ENCODE measurements at places on chromosomes 5 and 9.

DNA sequence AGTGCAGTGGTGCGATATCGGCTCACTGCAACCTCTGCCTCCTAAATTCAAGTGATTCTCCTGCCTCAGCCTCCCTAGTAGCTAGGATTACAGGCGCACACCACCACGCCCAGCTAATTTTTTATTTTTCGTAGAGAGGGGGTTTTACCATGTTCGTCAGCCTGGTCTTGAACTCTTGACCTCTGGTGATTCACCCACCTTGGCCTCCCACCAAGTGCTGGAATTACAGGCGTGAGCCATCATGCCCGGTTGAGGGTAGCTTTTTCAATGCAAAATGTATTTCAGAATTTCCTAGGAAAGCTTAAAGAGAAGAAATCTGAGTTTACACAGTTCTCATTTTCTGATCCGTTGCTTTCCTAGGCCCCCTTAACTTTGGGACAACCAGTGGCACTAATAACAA, 15.7 kb downstream of the BDP1 start:
- no peak for DNase-seq

GRCh38 chr5:110590187-110590586, 136.3 kb downstream of the TMEM232 start:
- no peak for DNase-seq

GRCh38 chr5:173727839-173728778, 111.7 kb upstream of the BOD1 start:
- DNase-seq: no peak

GRCh38 chr9:33750307-33750838, 45.0 kb upstream of the PRSS3 start:
- no peak for DNase-seq

DNA sequence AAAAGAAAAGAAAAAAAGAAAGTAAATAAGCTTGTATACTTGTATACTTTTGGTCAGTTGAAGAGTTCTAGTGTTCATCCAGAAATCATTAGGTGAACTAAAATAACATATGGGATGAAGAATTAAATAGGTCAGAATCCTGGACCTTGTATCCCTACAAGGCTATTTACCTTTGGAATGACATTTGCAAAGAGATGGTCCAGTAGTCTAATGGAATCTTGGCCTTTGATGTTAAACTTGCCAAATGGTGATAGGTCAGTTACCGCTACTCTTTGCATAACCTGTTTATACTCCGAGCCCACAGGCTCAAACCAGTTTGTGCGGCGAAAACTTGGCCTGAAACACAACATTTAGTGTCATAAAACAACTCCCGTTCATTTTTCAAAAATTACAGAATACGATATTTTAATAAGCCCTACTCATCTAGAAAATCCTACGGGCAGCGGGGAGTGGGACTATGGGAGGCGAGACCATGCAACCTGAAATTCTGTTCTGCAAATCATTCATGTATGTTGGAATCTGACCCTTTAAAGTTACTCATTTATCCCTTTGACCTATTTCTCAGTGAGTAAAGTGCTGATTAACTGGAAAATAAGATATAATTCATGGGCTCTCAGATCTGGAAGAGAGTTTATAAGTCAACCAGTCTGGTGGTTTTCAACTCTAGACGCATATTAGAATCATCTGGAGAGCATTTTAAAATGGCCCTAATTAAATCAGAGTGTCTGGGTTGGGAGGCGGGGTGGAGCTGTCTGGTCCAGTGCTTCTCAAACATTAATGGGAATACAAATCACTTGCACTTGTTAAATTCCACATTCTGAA, 38.6 kb downstream of the DMGDH start:
- no peak for DNase-seq

DNA sequence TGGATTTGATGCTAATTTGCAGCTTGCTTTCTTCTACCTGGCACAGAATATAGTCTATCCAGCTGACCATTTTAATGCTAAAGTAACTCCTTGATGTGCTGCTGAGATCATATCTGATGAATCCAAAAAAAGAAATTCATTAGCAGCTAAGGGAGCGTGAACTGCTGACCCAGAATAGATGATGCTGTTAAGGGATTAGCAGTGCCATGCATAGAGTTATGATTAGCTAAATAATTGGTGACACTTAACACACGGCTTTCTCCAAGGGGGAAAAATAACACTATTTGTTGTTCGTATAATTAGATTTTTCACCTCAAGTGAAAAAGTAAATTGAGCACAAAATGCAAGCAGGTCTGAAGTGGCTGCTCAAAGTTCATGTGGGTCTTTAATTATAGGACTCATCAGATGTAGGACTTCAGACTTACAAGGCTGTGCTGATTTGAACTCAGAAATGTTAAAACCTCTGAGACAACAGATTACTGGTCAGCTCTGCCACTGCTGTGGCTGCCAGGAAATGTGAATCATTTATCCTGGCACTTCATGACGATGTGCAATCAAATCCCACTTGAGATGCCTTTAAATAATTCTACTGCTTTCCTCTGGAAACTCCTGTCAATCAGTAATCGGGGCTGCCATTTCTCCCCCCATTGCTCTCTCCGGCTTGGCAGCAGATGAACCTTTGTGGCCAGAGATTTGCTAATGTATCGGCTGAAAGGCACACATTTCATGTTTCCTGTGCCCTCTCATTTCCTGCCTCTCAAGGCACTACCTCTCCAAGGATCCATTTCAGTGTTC, 291.6 kb upstream of the C9orf72 start:
- no peak for DNase-seq

- DNase-seq: no peak
Measured at GRCh38 chr9:134562146-134562849, 79.3 kb upstream of the COL5A1 start.

DNA sequence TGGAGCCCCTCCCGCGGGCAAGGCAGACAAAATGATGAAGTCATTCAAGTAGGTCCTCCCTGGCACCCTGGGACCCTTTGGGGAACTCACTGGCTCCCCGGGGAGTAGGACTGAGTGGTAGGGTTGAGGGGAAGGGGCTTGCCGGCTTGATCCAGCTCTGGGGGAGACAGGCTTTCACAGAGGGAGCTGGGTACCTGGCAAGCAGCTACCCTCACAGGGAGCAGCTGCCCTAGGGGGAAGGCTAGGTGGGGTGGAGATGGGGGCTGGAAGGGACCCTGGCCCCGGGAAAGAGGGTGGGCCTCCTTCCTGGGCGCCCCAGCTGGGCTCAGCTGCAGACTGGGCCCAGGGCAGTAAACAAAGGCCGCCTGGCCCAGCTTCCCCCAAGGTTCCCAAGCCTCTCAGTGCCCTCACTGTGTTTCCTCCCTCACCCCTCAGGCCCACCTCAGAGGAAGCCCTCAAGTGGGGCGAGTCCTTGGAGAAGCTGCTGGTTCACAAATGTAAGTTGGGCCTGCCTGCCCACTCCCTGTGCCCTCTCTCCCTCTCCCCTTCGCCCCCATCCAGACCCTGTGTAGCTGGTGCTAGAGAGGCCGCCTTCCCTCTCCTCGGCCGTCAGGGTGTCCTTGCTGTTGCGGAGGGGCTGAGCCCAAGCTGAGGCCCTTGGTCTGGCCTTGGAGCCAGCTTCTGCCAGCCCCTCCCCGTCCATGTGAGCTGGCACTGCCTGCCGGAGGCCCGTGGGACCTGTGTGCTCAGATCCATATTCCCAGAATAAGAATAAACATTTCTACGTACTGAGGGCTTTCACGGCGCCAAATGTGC, 131.2 kb downstream of the RGS3 start:
- no peak for DNase-seq

DNA sequence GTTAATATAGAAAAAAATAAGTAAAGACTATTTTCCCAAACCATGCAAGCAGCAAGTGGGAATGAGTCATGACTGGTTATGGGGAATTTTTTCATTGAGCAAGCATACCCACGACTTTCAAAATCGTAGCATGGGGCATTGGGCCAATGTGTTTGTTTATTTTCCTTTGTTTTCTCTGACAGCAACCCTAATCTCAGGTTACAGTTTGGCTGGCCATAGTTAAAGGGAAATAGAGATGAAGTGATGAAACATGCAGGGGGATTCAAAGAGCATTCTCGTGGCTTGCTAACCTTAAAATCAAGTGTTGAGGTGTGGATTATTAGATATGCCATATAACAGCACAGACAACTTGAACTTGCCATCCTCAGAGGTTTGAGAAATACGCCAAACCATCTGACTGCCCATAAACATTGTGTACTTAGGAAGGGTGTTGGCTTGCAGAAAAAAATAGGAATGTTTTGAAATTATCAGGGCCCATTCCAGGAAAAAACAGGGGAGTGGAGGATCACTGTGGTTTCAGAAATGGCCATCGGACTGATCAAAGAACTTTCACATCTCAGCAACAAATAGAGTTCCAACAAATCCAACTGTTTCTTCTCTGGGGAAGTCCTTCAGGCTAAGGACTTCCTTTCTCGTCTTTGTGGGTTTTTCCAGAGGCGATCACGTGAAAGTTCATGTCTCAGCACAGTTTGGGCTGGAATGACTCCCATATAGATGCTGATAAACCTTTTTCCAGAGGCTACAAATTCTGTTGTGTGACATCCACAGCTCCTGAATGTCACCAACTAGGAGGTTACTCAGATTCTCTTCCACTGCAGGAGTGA, 259.1 kb downstream of the SYK start:
- no peak for DNase-seq

GRCh38 chr5:164951570-164951969, 1446.2 kb downstream of the MAT2B start:
- no peak for DNase-seq

- no peak for DNase-seq
Measured at GRCh38 chr5:159189310-159189709, 20.0 kb downstream of the RNF145 start.

- no peak for DNase-seq
Measured at GRCh38 chr9:89820337-89820736, 215.5 kb downstream of the GADD45G start.

DNA sequence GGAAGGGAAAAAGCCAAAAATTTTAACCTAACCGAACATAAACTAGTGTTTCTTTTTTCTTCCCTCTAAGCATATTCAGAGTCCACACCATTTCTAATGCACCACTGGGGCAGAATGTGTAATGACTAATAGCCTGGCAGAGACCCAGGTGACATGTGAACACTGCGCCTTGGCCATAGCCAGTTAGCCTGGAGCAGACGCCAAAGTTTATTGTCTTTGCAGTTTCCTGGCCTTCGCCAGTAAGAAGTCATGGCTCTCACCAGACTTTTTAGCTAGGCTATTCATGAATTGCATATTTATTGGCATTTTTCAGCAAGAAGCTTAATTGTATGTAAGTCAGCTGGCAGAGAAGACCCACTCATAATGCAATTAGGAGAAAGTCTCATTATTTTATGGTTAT, 182.8 kb upstream of the SLC27A6 start:
- no peak for DNase-seq

DNA sequence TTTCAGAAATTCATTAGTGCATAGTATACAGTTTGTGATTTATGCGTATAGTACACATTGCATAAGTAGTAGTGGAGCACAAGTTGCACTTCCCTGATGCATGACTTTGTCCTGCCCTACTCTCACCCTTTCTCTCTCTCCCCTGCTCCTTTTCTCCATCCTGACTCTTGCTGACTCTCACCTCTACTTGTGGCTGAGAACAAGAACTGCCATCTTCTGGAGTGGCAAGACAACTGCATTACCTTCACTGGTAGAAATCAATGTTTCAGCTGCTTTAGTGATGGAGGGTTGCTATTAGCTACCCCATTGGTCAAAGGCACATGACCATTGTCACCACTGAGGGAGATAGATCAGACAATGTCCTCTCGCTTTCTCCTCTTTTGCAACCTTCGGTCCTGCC, 26.9 kb downstream of the SPEF2 start:
- no peak for DNase-seq

DNA sequence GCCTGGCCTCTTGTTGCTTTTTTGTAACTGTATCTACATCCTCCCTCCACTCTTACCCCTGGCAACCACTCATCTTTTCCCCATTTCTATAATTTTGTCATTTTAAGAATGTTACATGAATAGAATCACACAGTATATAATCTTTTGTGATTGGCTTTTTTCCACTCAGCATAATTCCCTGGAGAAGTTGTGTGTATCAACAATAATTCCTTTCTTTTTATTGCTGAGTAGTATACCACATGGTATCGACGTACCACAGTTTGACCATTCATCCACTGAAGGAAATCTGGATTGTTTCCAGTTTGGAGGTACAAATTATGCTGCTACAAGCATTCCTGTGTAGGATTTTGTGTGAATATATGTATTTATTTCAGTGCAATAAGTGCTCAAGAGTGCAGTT, 21.7 kb upstream of the ENTREP1 start:
- no peak for DNase-seq

- no peak for DNase-seq
Measured at GRCh38 chr9:26170190-26170589, 491.9 kb upstream of the TUSC1 start.

- no peak for DNase-seq
Measured at GRCh38 chr5:64301566-64301965, 135.9 kb downstream of the RNF180 start.

- no peak for DNase-seq
Measured at GRCh38 chr9:133355881-133356357, 368 bp downstream of the SURF1 start.

- DNase-seq: no peak
Measured at GRCh38 chr9:77714077-77714549, 66.0 kb upstream of the GNA14 start.

GRCh38 chr5:126358525-126358924, 64.7 kb upstream of the GRAMD2B start:
- no peak for DNase-seq

DNA sequence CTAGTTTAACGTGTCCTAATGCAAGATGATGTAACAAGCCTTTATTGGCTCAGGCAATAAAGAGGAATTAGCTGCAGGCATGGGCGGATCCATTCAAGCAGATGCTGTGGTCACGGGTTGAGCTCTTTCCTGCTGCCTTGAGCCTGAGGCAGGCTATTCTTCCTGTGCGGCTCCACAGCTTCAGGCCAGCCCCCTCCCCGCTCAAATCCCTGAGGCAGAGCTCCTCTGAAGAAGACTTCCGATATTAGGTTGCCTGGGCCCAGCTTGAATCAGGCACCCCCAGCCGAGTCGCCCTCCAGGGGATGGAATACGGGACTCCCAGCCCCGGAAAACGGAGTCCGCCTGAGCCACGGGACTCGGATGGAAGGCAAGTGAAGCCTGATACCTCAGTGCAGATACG, 95.0 kb upstream of the RUFY1 start:
- DNase-seq: no peak

DNA sequence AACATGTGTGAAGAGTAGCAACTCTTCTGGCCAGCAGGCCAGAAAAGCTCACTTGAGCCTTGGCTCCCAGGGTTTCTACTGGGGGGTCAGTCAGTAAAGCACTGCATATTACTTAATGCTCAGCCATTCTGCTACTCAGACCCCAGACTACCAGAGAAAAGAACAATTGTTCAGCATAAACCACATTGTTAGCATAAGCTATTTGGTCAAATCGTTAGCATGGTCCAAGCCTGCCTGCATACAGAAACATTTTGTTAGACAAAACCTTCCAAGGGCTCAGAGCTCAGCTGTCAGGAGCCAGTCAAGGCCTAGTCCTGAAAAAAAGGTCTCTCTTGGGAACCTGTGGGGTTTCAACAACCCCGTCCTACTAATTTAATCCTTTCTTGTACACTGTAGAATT, 449.3 kb downstream of the PRR16 start:
- no peak for DNase-seq
